Dorsolateral prefrontal cortex (tissue), 122 donors: ENCODE measurements at places on chromosomes 7 and 10. TPM values are rescaled to one million over a fixed set of nuclear protein-coding genes. Genes with fewer than 3 reads are reported as not detected.

DNA sequence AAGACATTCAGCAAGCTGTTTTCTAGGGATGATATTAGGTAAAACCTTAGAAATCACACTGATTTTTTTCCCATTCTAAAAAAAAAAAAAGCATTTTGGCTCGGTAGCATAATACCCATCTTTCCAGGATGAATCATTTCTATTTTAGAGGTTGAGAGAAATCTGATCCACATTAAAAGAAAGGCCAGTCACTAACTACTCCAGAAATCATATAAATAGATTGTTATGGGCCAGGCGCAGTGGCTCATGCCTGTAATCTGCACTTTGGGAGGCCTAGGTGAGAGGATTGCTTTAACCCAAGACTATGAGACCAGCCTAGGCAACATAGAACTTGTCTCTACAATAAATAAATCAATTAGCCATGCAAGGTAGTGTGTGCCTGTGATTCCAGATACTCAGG lies 164.3 kb downstream of the BAMBI start:
- no peak for DNase-seq

- DNase-seq, result no peak
These were observed 35.0 kb upstream of the CUX1 start for GRCh38 chr7:101782476-101782875.

GRCh38 chr7:87416682-87417587 lies 58.5 kb downstream of the ABCB4 start:
- peak; percentile 29 for DNase-seq

DNA sequence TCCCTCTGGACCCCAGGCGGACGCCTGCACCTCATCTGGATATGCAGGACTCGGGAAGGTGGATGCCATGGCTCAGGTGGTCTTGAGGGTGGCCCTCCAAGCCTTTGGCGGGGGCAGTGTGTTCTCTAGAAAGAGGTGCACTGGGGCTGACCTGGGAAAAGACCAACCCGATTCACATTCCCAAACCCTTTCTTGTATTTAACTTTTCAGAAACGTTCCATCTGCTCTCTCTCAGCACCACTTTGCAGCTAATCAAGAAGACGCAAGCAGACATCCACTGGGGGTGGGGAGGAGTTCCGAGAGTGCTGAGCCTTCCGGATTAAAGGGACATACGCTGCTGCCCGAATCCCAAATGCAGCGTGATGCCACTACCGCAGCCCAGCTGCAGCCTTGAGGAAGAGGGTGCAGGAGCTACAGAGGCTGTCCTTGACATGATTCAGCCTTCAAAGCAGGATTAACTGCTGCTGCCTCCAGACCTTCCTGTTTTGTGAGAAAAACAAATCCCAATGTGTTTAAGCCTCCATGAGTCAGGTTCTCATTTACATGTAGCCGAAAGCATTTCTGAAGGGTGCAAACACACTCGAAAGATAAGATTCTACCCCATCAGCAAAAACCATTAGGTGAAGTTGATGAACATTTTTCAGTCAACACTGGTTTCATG lies 39.9 kb downstream of the RBM17 start:
- no peak for DNase-seq

GRCh38 chr7:151057506-151057988 lies at the start of gene CDK5:
Gene CDK5 (minus strand): TSS chr7:151057897. CDS start chr7:151057848, 49 bp downstream.
- DNase-seq, result no peak

- no peak for DNase-seq
These were observed 87.8 kb downstream of the ADCY1 start for GRCh38 chr7:45662018-45662417.

DNA sequence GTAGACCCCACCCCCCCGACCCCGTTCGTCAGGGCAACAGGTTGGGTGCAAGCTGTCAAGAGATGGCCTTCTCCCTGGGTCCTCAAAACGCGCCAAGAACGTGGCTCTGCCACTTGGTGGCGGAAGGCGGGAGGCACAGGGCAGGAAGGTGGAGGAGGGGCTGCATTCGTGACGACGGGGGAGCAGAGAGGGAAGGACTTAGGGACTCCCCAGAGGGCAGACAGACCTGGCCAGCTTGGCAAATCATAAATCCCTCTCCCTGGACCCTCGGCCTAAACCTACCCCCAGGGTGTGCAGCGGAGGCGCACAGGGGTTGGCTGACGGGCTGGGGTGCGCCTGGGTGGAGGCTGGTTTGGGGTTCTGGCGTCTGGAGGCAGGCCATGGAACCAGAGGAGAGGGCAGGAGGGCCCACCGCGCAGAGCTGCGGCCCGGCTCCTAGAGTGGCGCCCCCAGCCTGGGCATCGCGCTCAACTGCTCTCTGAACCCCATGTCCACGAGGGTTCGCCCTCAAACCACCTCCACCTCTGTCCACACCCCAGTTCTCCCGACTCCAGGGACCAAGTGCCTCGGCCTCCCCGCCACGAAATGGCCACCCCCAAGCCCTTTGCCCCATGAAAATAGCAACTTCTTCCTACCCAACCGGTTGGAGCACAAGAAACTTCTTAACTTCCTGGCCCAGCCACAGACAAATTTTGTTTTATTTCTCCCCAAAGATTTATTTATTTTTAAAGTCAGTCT lies 10.8 kb upstream of the GATA3 start:
- no peak for DNase-seq

DNA sequence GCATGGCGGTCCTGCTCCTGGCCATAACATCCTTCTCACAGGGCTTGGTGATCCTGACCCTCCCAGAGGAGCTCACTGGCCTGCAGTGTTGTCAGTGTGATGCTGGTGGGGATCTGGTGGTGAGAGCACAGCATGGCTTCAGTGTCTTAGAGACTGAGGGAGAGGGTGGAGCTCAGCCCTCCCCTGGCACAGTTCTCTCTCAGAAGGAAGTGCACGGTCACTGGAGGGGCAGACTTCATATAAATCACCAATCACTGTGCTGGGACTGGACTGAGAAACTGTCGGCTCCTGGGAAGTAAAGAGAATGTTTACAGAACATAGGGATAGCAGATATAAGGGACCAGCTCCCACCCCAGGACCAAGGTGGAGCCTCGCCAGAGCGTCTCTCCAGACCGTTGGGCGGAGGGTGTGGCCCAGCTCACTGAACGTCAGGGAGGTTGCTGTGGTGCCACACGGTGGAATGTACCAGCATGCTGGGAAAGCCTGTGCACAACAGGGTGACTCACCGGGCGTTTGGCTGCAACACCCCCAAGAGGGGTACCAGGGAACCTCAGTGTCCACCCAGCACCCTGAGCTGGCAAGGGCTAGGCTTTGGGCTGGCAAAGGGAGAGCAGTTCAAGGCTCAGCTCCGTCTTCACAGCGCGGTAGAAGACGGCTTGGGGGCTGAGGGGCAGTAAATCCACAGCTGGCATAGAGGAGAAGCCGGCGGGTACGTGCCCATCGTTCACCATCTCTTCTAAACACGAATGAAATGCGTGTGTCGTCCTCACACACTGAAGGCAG lies 8.8 kb upstream of the GET4 start:
- peak; percentile 62 for DNase-seq

DNA sequence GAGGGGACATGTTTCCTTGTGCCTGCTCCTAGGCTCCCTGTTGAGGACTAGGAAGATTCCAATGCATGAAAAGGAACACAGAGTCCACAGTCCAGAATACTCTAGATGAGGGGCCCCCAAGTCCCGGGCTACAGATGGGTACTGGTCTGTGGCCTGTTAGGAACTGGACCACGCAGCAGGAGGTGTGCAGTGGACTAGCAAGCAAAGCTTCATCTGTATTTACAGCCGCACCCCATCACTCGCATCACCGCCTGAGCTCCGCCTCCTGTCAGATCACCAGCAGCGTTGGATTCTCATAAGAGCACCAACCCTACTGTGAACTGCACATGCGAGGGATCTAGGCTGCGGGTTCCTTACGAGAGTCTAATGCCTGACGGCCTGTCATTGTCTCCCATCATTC lies 233.0 kb upstream of the MKLN1 start:
- no peak for DNase-seq

- peak; percentile 32 for DNase-seq
These were observed 153.5 kb downstream of the ZNF248 start for GRCh38 chr10:37703833-37704382.

DNA sequence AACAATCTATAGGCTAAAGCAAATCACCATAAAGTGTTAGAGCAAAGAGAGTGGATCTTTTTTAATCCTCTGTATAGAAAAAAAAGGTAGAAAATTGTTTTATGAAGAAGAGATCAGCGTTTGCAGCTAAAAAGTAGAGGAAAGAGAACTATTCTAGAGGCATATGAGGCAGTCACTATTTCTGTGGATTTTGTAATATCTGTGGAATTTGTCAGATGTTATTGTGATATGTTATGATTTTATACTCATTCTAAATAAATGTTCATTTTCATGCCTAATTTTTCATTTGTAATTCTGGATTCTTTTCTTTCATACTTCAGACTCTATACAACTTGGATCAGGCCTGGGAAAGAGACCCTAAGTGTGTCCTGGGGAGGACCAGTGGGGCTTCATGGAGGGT lies 295.0 kb upstream of the LYZL1 start:
- DNase-seq, result no peak

DNA sequence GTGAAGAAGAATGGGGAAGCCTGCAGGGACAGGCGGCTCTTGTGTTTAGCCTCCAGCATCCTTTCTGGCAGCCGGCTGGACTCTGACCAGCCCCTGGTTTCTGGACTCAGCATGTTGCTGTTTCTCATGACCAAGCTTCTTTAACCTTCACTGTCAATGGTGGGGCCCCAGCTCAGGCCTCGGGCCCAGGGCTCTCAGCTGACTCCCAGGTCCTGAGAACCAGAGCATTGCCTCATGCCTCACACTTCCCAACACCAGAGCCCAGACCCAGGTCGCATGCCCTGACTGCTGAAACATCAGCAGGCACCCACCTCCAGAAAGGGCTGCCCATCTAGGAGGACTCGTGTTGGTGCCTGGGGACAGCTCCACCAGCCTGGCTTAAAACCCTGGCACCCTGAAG lies 34.8 kb upstream of the FGFR2 start:
- DNase-seq, result no peak

DNA sequence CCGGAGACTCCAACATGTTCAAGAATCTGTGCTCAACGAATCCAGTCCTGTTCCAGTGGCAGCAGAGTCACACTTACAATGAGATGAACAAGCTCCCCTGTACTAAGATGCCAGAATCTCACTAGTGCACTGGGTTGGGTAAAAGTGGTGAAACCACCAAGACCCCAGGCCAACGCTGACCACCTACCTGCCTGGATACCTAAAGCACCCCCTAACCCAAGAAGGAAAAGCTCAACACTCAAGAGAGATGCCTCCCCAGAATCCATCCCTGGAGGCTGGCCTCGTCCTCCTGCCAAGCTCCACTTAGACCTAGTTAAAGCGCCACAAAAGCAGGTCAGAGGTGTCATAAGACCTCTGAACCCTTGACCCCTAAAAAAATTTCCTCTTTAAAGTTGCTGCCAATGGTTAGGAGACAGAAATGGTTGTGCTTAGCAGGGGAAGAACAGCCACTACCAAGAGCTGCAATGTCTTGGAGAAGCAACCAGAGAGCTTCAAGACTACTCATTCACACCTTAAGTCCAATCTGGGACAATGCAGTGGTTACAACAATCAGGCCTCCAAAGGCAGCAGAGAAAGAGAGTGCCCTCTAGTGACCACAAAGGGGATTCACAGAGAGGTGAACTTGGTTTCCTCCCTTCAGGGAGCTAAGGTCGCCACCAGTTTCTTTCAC lies 94.6 kb upstream of the MACROH2A2 start:
- DNase-seq, result no peak

DNA sequence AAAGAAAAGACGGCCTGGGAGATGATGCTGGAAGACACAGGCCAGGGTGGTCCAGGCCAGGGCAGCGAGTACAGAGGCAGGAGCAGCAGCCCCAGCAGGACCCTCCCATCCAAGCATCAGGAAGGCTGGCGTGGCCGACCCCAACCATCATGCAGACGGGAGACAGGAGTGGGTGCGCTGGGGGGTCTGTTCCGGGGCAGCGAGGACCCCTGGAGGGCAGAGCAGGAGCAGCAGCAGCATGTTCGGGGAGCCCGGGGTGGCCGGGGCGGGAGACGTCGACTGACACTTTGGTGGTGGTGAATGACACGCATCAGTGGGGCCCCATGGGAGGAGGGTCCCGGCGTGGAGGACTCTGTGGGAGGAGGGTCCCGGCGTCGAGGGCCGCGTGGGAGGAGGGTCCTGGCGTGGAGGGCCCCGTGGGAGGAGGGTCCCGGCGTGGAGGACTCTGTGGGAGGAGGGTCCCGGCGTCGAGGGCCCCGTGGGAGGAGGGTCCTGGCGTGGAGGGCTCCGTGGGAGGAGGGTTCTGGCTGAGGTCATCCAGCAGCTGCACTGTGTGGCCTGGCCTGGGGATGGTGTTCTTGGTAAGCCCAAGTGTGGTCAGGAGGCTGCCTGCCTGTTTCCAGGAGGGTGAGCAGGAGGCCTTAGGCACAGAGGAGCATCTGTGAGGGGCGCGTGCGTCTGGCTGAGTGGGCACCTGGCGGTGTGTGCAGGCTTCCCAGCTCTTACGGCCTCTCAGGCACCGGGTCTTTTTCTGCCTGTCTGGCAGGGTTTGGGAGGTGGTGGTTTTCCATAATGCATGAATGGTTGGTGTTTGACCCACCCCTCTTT lies 38.9 kb downstream of the FAM20C start:
- no peak for DNase-seq

DNA sequence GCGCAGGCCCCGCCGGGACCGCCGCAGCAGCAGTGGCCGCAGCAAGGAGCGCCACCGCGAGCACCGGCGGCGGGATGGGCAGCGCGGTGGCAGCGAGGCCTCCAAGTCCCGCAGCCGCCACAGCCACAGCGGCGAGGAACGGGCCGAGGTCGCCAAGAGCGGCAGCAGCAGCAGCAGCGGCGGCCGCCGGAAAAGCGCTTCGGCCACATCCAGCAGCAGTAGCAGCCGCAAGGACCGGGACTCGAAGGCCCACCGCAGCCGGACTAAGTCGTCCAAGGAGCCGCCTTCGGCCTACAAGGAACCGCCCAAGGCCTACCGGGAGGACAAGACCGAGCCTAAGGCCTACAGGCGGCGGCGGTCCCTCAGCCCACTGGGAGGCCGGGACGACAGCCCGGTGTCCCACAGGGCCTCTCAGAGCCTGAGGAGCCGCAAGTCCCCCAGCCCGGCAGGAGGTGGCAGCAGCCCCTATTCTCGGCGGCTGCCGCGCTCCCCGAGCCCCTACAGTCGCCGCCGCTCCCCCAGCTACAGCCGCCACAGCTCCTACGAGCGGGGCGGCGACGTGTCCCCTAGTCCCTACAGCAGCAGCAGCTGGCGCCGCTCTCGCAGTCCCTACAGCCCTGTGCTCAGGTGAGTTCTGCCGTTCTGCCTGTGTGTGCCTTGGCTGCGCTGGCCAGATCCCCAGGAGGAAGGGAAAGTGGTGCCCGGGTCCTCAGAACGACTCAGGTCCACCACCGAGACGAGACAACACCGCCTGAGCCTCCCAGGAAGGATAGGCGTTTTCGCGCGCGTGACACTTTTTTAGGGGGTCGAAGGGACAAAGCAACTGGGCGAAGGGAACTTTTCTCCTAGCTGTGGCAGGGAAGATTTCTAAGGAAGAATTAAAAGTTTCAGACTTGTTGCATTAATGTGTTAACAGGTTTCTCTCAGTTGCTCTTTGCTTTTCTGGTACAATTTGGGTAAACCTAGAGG lies 1.5 kb downstream of the CDK13 start:
- DNase-seq, result peak; percentile 54

The CALML3 gene
- total RNA-seq, result 0.23 TPM

The LRRC18 gene
- not detected for total RNA-seq

The FBXL13 gene
- 6.3 TPM for total RNA-seq

The TSPAN13 gene
- total RNA-seq, result 120 TPM

The PIP4K2A gene
- 273 TPM for total RNA-seq

The DLG5 gene
- 33.1 TPM for total RNA-seq

The SRRM3 gene
- total RNA-seq, result 146 TPM

The MSS51 gene
- total RNA-seq, result 6.3 TPM

The PIK3AP1 gene
- 3.5 TPM for total RNA-seq

The NEUROD6 gene
- 7.8 TPM for total RNA-seq
